ENCODE measurements at places on chromosomes 1 and 21.

DNA sequence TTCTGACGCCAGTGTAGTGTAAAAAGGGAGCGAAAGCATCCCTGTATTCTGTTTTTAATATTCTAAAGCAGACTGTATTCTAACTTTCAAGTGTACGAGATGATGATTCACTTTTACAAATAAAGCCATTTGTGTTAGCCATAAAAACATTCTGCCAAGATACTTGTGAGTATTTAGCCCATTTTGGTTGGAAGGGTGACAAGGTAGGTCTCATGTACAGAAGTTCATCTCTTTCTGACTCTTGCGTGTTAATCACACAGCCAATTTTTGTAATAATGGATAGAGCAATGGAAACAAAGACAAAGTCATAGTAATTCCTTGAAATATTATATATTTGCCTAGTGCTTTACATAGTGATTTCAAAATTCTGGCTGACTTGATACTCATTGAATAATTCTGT lies 125.3 kb upstream of the GREM2 start:
- no peak for DNase-seq

DNA sequence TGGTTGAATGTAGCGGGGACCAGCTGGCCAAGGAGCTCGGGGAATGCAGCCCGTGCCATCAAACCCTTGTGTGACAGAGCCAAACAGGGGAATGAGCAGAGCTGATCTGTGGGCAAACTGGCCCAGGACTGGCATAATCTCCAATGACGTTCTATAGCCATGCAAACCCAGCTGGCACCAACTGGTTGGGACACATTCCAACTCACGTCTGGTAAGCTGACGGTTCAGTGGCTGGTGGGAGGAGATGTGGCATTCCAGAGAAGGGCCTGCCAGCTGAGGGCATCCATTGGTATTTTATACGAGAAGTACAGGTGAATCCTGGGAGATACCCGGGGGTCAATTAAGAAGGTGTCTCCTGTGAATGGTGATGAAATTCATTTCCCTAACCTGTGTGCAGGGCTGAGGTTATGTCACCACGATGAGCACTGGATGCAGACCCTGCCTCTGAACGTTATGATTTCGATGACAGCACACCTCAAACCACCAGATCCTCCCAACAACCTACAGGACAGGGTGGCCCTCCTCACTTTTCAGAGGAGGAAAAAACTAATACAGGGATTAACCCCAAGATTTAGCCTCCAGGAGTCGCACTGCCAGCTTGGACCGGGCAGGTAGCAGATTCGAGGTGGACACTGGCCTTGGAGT lies 39.0 kb upstream of the RUNX3 start:
- no peak for DNase-seq

DNA sequence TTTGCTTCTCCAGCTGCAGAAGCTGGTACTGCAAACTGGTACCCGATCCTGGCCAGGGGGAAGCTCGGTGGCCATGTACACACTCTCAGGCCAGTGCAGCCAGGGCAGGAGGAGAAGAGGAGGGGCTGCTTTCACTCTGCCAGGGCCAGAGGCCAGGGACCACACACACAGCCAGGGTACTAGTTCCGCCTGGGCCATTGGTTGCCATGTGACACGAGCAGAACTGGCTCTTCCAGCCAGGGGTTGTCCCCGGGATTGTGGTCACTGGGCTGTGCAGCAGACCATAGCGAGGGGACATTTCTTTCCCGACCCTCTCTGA lies 3.7 kb upstream of the SHISAL2A start:
- DNase-seq: no peak

DNA sequence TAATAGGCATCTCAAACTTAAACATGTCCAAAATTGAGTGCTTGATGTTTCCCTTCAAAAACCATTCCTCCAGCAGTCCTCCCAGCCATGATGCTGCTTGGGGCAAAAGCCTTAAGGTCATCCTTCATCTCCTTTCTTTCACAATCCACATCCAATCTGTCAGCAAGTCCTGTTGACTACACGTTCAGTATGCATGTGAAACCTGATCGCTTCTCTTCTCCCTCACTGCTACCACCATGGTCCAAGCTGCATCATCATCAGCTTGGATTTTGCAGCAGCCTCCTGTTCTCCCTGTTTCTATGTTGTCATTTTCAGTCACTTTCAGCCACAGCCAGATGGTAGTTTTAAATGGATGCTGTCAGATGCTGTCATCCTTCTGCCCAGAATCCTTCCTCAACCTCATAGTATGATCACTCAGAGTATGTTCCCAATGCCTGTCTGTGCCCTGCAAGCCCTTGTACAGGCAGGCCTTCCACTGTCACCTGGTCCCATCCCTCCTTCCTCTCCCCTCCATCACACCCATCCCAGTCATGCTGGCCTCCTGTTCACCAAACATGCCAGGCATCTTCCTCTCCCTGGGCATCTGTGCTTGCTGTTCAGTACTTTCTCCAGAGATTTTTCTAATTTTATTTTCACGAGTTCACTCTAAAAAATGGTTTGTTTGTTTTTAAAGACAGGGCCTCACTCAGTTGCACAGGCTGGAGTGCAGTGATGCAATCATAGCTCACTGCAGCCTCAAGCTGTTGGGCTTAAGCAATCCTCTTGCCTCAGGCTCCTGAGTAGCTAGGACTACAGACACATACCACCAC lies 66.0 kb downstream of the SYDE2 start:
- no peak for DNase-seq
